ENCODE measurements at places on chromosomes 5 and 9.

- no peak for DNase-seq
- H3K4me1 ChIP-seq: peaks cover 22% of the 10 kb centered on the region
These were observed 2.2 kb downstream of the UNC5A start for GRCh38 chr5:176812269-176813259.

DNA sequence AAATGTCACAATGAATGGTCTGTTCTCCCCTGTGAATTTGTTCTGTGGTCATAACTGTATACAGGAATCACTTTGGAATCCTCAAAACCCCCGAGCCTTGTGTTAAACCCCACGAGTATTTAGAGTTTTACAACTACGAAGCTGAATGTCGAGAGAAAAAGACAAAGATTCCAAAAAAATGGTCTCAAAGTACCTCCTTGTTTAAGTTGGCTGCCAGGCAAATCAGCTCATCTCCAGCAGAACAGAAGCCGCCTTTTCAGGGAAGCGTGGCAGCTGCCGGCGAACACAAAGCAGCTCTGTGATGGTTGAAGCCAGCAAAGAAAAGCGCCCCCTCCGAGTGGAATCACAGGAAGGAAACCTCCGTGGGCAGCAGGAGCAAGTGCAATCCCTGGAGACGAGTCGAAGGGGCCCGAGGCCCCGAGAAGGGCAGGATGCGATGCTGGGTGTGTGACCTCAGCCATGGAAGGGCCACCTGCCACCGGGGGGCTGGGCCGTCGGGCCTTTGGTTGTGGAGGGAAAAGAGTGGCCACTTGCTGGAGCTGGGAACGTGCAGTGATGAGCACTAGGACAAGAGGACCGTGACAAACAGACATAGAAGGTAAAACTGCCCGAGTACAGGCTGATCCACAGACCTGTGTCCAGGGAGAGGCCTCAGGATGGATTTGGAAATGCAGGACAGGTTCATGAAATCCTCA is 706.4 kb downstream of the SEMA5A start:
- no peak overlapping the region for H3K27ac ChIP-seq
- H3K36me3 ChIP-seq: no peaks in the 10 kb centered on the region
- no peaks in the 10 kb centered on the region for H3K4me1 ChIP-seq
- DNase-seq: no peak

DNA sequence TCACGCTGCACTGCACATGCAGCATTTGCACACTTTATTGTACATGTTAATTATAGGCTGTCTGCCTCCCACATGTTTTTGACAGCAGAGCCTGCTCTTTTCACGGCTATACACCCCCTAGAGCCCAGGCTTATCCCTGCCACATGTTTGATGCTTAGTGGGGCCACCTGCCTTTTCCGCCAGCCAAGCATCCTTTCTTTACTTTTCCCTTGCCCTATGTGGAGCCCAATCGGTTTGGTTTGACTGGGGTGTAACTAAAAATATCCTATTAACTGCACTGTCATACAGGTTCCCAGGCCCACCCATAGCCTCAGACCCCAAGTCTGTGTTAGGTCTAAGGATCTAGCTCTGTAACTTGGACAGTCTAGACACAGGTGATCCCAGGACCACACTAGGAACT is 18.9 kb upstream of the S1PR3 start:
- H3K27ac ChIP-seq: no peak overlapping the region
- peaks cover 4% of the 10 kb centered on the region for H3K27me3 ChIP-seq
- no peak overlapping the region for H3K4me3 ChIP-seq
- no peaks in the 10 kb centered on the region for H3K36me3 ChIP-seq
- no peak for DNase-seq
- H3K4me1 ChIP-seq: no peaks in the 10 kb centered on the region

- DNase-seq: no peak
- peaks cover 53% of the 10 kb centered on the region for H3K4me1 ChIP-seq
- H3K36me3 ChIP-seq: no peaks in the 10 kb centered on the region
These were observed 61.6 kb downstream of the C9orf152 start for GRCh38 chr9:110146373-110146772.

DNA sequence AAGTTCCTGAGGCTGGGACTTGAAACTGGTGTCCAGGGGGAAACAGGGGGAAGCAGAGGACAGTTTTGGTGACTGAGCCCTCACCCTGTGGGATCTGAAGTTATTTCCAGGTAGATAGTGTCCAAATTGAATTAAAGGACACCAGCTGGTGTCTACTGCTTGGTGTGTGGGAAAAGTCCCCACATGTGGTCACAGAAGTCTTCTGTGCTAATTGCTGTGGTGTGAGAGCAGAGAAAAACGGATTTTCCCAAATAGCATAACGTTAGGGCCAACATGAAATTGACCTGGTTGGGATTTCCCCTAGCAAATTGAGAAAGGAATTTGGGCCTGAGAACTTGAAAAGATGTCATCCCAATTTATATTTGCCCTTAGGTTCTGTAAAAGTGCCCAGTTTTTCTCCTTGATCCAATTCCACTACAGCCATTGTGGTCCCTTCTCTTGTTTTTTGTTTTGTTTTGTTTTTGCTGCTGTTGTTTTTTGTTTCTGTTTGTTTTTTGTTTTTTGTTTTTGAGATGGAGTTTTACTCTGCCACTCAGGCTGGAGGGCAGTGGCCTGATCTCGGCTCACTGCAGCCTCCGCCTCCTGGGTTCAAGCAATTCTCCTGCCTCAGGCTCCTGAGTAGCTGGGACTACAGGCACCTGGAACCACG is 5.6 kb upstream of the STARD4 start:
- peaks cover 3% of the 10 kb centered on the region for H3K4me1 ChIP-seq
- H3K36me3 ChIP-seq: no peaks in the 10 kb centered on the region
- H3K27ac ChIP-seq: no peak overlapping the region

- H3K4me3 ChIP-seq: no peak overlapping the region
- H3K27me3 ChIP-seq: no peaks in the 10 kb centered on the region
- no peak overlapping the region for H3K27ac ChIP-seq
- no peaks in the 10 kb centered on the region for H3K4me1 ChIP-seq
These were observed 330.7 kb downstream of the PTPRD start for GRCh38 chr9:10282084-10282483.

DNA sequence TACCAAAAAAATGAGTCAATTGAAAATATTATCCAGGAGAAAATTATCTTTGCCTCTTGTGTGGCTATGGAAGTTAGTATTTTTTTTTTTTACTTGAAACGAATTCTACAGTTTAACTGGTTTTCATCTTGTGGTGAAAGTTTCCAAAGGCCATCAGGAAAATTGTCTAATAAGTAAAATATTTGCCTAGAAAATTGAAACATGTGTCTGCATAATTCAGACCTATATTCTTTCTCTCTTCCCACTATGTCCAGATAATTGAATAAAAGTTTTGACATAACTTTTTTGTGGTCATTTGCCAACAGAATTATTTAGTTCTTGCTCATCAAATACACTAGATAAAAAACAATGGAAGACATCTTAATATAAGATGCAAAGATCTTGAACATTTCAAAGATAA is 321.5 kb upstream of the RPS23 start:
- no peak for DNase-seq
- H3K27me3 ChIP-seq: no peaks in the 10 kb centered on the region
- no peaks in the 10 kb centered on the region for H3K36me3 ChIP-seq
- H3K4me3 ChIP-seq: no peak overlapping the region
- H3K27ac ChIP-seq: no peak overlapping the region

DNA sequence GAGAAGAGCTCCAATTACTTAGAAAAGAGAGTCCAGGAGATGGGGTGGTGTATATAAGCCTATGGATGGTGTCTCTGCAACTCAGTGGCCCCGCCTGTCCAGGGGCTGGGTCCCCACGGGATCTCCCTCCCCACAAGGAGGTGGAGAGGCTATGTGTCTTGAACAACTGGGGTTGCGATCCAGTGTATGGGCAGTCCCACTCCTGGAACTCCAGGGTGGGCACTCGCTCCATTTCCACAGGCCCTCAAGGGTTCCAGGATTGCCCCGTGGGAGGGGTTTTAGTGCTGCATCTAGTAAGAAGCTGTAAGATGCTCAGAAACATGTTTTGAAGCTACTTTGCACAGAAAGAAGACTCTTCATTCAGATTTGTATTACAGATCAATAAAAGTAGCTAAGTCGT is 558 bp upstream of the SMAD5 start:
- peaks cover 15% of the 10 kb centered on the region for H3K4me1 ChIP-seq
- peak overlapping the region; percentile 27 for H3K4me3 ChIP-seq
- H3K27me3 ChIP-seq: peaks cover 26% of the 10 kb centered on the region
- no peak for DNase-seq
- H3K27ac ChIP-seq: no peak overlapping the region

DNA sequence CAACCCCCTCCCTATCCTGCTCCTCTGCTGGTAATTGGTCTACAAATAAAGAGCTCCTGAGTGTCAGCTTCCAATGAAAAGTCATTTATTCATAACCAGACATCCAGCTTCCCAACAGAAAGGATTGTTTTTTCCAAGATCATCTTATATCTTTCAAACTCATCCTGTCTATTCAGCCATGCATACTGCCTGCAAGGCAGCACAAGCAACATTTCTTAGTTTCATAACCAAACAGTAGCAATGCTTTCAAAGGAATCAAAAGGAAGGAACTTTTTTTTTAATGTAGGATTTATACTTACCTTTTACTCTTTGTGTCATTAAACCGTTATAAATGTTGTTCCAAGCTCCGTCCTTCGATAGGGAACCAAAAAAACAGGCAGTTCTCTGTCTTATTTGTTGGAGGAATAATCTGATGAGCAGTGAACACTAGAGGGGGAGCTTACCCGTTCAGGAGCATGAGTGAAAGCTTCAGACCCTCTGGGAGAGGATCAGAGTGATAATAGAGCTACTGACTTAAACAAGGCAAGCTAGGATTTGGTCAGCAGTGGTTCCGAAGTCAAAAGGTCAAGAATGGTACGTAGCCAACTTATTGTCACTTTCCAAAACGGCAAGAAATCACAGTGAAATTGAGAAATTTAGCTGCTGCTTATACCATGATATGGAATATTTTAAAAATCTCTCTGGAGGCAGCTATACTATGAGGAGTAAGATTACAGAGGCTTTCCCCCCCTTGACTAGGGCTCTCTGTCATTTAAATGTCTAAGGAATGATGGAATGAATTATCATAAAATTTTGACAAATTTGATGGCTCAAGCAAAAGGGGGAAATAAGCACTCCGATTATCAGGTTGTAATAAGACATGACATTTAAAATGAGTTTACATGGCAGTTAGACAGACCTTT is 892.9 kb downstream of the NR2F1-AS1 start:
- DNase-seq: no peak
- H3K36me3 ChIP-seq: no peaks in the 10 kb centered on the region
- no peaks in the 10 kb centered on the region for H3K4me1 ChIP-seq
- no peaks in the 10 kb centered on the region for H3K27me3 ChIP-seq

DNA sequence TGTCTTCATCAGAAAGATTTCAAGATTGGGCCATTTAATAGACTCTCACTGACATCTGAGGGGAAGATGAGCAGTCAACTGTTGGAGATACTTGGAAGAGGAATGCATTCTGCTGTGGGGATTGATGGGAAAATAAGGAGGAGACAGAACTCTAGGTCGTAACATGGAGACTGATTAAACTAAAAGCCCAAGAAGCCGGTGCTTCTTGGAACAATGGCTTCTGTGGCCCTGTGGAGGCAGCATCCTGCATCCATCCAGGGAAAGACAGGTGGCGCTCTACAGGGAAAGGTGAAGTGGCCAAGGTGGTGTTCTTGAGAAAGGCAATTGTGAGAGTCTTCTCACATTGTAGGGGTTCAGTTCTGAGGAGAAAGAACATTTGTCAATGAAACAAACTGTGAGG is 31.3 kb downstream of the ZFAND5 start:
- no peak for DNase-seq
- no peaks in the 10 kb centered on the region for H3K4me1 ChIP-seq
- H3K4me3 ChIP-seq: no peak overlapping the region

GRCh38 chr5:54457094-54457862 is 1.8 kb downstream of the HSPB3 start:
- H3K36me3 ChIP-seq: no peaks in the 10 kb centered on the region
- no peak overlapping the region for H3K4me3 ChIP-seq
- peaks cover 5% of the 10 kb centered on the region for H3K27me3 ChIP-seq
- H3K27ac ChIP-seq: no peak overlapping the region
- H3K4me1 ChIP-seq: no peaks in the 10 kb centered on the region

GRCh38 chr5:76808141-76808691 is 10.6 kb upstream of the F2RL1 start:
- H3K36me3 ChIP-seq: no peaks in the 10 kb centered on the region
- no peak overlapping the region for H3K4me3 ChIP-seq
- DNase-seq: no peak
- no peaks in the 10 kb centered on the region for H3K4me1 ChIP-seq
- no peaks in the 10 kb centered on the region for H3K27me3 ChIP-seq

GRCh38 chr9:130289711-130290241 is 24.2 kb downstream of the HMCN2 start:
- no peak for DNase-seq
- no peaks in the 10 kb centered on the region for H3K4me1 ChIP-seq
- H3K27ac ChIP-seq: no peak overlapping the region

- no peak overlapping the region for H3K4me3 ChIP-seq
- H3K4me1 ChIP-seq: no peaks in the 10 kb centered on the region
- H3K27ac ChIP-seq: no peak overlapping the region
- no peaks in the 10 kb centered on the region for H3K36me3 ChIP-seq
- H3K27me3 ChIP-seq: no peaks in the 10 kb centered on the region
These were observed 408.2 kb upstream of the PRR16 start for GRCh38 chr5:120055858-120056257.

- no peak overlapping the region for H3K4me3 ChIP-seq
- H3K27me3 ChIP-seq: no peaks in the 10 kb centered on the region
These were observed 74.8 kb upstream of the TGFBR1 start for GRCh38 chr9:99030092-99030511.
